CD4-positive, alpha-beta T cell (primary cell): ENCODE measurements at places on chromosomes 12 and 14.

DNA sequence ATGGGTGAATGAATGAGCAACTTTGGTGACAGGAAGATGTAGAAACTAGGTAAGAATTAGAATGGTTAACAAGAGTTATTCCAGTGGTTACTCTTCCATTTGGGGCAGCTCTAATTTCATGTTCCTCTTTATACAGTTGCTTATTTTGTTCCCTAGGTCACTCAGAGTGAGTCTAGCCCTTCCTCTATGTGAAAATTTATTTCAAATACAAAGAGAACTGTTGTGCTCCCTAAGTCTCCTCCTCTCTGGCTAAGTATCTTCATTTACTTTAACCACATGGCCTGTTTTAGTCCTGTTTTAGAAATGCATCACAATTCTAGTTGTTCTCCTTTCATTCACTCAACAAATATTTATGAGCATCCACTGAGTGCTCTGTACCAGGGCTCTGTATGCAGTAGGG, 51.1 kb upstream of the HIF1A start:
- no peak for DNase-seq

GRCh38 chr12:673849-674248, 10.6 kb upstream of the NINJ2 start:
- no peak for DNase-seq

GRCh38 chr12:57171668-57172067, 24.2 kb upstream of the LRP1-AS start:
- no peak for DNase-seq

DNA sequence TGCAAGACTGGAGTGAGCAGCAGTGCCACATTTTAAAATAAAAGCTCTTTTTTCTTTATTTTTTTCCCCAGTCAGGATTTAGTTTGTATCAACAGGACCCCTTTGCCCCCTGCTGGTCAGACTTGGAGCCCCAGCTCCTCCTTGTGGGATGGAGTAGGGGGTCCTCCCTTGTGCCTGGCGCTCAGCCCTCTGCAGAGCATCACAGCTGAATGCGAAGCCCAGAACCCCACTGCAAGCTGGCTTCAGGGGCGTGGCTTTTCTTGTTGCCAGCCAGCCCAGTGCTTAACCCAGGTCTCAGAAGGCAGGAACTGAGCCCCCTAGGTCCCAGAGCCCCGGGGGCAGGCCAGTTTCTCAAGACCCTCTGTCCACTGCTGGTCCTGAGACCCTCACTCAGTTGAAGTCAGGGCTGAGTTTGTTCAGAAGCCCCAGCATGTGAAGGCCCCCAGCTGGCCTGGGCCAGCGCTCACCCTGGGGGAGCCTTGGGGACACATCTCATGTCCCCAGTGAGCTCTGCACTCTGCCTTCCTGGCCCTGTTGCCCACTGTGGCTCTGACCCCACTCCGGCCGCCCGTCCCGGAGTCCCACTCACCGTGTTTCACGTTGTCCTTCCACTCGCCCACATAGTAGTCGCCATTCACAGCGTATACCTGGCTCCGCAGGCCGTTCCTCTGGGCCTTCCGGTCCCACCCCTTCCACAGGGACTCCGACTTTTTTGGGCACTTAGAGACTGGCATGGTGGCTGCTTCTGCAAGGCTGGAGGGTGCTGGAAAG, 519 bp downstream of the MORN3 start:
- peak; percentile 64 for DNase-seq

GRCh38 chr14:100818221-100818699, 7.7 kb upstream of the MEG3 start:
- no peak for DNase-seq

GRCh38 chr12:92987846-92988621, 58.9 kb upstream of the EEA1 start:
- DNase-seq, result no peak

DNA sequence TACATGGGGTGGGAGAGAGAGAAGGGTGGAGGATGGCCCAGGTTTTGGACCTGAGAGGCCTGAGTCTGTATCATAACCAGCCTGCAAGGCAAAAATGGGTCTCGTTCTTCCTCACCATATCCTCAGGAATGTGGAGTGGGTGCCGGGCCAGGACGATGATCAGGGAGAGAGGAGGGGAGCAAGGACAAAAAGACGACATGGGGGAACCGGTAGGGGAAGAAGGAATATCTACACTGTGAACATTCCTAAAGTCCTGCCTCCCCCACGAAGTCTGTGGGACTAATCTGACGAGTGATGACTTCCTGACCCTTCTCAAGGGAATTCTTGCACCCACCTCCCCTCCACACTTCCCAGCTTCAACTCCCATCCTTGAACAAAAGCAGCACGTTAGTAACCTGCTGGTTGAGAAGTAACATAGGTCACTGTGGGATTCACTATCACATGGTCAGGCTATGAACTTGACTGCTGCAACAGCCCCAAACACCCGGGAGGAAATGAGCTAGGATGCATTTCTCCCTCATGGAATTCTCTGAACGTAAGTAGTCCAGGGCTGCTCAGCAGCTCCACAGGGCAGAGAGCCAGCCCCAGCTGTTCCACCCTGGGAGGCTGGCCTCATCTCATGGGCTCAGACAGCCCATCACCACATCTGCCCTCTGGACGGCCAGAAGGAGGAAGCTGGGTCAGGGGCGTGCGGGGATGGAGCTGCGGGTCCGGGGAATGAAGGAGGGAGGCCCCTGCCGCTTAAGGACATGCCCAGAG, 36.8 kb upstream of the VWF start:
- no peak for DNase-seq

DNA sequence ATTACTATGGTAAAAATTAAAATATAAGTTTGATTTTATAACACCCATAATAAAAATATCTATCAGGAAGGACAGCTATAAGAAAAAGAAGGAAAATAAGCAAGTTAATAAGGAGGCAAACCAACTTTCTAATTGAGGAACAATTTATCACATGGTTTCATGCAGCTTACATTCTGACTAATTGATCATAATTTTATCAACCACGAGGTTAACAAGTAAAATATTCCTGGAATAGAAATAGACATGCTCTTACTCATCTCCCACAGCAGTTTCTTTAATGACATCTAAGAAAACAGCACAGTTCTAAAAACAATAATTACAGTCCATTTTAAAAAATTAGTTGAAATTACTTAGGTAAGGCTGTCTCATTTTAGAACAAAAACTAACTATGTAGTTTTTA, 130.8 kb upstream of the KRR1 start:
- DNase-seq, result no peak

DNA sequence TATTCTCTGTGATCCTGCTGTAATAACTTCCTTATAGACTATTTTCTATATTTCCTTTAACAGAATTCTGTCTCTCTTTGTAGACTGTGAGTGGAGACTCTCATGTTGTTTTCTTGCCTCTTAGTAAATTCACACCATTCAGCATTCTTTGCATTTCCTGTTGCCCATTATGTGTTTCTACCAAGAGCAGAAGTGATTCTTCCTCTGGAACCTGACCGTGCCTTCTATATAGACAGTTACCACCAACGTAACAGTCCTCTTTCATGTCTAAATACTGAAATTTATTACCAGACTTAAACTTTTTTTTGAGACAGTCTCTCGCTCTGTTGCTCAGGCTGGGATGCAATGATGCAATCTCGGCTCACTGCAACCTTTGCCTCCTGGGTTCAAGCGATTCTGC, 31.1 kb downstream of the METAP2 start:
- DNase-seq, result no peak

GRCh38 chr12:31974673-31975072, 15.5 kb downstream of the RESF1 start:
- no peak for DNase-seq

- DNase-seq, result no peak
Observed at GRCh38 chr14:66234411-66234810, 251.8 kb upstream of the CCDC196 start.

DNA sequence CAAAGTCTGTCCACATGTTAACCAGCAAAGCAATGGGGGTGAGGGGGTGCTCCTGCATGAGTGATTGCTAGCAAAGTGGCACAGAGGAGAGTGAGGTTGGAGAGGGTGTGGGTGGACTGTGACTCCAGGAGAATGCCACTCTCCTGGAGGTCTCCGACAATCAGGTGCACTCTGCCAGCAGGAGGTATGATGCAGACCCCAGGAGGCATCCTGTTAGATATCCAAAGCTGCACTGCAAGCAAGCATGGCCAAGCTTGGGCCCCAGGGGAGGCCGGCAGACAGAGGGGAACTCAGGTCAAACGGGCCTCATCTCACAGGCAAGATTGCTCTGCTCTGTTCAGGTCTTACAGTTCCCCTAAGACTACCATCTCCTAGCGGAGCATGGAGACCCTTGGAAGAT, 73.5 kb upstream of the ALX1 start:
- no peak for DNase-seq

DNA sequence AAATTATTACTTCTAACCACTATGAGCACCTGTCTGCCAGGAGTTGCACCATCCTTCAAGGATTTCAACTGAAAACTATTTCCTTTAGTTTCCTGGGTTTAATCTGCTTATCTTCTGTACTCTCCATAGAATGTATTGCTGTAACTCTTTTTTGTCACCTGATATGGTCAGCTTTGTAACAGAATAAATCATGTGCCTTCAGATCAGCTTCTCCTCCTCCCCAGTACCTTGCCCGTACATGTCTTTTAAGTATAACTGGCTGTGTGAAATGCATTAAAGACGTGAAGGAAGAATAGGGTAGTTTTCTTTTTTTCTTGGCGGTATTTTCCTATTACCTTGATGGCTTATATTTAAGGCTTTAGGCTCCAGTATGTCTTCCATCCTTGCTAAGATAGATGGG, 200.3 kb upstream of the NAV3 start:
- DNase-seq, result no peak

DNA sequence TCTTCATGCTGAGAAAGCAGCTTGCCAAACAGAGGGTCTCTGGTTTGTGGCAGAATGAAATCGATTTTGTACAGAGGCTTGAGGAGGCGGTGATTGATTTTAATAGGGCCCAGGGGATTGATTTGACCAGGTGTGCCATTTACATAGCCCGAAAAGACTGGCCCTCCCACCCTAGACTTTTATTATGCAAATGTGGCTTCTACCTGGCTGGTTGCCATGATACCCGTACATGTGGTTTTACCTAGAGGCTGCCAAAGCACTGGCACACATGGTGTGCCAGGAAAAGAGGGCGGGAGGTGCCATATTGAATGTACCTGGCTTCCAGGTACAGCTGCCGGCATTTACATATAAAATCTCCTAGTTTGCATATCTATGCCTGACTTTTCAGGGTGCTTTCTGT, 18.0 kb upstream of the GUCY2C start:
- no peak for DNase-seq

GRCh38 chr12:126384026-126384564, 1318.9 kb downstream of the AACS start:
- no peak for DNase-seq

DNA sequence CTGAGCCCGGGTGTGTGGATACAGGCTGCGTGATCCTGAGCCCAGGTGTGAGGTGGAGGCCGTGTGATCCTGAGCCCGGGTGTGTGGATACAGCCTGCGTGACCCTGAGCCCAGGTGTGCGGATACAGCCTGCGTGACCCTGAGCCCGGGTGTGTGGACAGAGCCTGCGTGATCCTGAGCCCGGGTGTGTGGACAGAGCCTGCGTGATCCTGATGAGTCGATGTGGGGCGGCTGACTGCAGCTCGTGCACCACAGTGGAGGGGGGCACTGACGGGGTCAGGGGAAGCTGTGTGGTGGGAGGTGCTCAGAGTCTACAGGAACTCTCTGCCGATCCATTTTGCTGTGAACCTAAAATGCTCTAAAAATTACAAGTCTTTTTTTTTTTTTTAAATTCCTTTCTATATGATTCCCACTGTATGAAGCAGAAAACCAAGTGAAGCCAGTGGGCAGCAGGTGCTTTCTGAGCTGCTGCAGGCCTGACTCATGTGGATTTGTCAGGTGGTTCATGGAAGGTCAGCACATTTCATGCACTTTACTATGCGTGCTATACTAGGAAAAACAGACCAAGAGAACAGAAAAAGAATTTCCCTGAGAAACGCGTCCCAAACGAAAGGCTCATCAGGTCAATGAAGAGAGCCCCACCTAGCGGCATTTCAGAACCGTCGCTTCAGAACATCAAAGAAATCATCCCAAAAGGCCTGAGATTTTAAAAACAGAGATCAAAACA, 19.3 kb downstream of the BRF1 start:
- no peak for DNase-seq

GRCh38 chr12:9064815-9065606, 50.7 kb downstream of the A2M start:
- peak; percentile 13 for DNase-seq

- no peak for DNase-seq
Observed at GRCh38 chr14:60090864-60091519, 731 bp upstream of the PCNX4 start.

DNA sequence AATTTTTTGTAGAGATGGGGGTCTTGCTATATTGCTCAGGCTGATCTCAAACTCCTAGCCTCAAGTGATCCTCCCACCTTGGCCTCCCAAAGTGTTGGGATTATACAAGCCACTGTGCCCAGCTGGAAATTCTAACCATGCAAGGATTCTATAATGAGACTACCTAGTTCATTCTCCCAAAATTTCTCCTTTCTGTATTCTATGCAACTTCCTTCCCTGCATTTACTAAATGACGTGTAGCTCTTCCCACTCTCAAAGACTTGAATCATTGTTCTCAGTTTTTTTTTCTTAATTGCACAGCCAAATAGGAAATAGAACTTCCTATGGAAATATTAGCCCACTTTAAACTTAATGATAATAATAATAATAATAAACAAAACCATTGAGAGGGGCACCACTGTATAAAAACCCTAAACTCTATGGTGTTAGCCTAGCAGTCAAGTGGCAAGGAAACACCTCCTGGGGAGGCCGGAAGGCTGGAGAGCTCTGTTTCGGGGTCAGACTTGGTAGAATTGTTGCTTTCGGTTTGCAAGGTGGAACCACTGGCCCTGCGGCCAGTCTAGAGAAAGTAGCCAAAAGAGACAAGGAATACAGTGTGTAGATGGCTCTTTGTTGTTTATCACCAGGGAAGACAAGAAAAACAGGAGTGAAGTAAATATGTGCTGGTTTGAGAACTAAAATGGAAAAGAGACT, 40.0 kb upstream of the TESC start:
- DNase-seq, result no peak

DNA sequence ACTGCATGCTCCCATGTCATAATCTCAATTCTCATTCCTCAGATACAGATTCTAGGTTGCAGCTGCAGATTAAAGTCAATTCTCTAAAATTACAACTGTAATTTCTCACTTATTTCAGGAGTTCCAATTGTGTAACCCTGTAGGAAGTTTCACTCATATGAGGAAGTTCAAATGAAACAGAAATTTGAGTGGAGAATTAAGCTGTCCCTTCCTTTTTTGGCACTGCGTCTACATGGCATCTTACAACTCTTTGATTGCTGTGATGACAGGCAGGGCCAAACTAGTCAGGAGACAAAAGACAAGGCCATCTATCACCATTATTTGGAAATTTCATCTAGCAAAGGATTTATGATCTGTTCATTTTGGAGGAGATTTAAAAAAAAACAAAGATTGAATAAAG, 13.3 kb upstream of the GRIP1 start:
- no peak for DNase-seq

DNA sequence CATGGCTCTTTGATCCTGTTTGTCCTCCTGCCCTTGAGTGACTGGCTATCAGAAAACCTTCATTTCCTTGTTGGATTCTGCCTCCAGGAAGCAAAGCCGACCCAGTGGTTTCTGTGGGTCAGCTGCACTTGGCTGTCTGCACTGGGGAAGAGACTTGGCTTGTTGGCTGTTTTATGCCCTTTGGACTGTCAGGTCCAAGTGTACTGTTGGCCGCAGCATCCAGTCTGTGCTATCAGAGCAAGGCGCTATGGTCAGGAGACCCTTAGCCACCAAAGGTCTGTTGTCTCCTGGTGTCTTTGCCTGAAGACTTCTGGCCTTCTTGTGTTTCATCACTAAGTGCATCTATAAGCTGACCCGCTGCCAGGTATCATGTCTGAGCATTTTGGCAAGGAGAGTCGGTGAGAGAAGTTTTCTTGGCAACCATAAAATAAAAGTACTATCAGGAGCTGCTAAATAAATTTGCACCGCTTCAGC, 177.4 kb upstream of the HIF1A start:
- no peak for DNase-seq
